ENCODE measurements at places on chromosomes 11 and 22.

- DNase-seq, result no peak
These were observed 49.2 kb downstream of the CD6 start for GRCh38 chr11:61020551-61021235.

- DNase-seq, result no peak
These were observed 12.3 kb downstream of the SLC1A2 start for GRCh38 chr11:35407041-35407440.

DNA sequence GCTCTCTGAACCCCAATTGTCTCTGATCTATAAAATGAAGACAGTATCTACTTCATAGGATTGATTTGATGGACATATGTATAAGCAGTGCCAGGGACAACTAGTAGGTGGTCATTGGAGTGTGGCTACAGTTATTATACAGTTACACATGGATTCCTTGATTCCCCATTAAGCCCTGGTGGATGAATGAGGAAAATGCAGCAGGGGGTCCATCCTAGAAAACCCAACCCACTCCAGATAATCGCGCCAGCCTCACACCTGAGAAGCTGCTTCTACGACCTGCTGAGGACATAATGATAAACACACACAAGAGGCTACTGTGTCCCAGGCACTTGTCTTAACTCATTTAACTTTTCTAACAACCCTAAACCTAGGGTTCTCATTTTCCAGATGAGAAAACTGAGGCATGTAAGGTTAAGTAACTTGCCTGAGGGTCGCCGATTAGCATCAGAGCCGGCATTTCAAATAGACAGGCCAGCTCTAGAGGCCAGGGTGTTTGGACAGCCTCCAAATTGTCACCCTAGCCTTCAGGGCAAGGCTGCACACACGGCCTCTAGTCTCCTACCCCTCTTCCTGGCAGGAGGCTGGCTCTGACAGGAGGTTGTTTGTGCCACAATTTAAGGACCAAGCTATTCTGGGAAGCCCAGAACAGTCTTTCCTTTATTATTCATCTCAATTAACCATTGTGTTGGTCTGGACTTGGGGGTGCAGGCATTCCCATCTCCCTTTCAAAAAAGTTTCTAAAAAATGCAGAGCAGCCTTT, 3.8 kb upstream of the C11orf91 start:
- DNase-seq, result no peak

GRCh38 chr11:96260067-96260511, 82.9 kb downstream of the MAML2 start:
- no peak for DNase-seq

GRCh38 chr11:37762079-37762478, 1164.0 kb upstream of the RAG2 start:
- DNase-seq, result no peak

- DNase-seq, result no peak
These were observed 171.0 kb upstream of the ARHGAP20 start for GRCh38 chr11:110883256-110883655.

GRCh38 chr11:111765320-111765983, 737 bp downstream of the PPP2R1B start:
- DNase-seq, result no peak

GRCh38 chr22:30335236-30335635, 8.5 kb upstream of the TBC1D10A start:
- no peak for DNase-seq

DNA sequence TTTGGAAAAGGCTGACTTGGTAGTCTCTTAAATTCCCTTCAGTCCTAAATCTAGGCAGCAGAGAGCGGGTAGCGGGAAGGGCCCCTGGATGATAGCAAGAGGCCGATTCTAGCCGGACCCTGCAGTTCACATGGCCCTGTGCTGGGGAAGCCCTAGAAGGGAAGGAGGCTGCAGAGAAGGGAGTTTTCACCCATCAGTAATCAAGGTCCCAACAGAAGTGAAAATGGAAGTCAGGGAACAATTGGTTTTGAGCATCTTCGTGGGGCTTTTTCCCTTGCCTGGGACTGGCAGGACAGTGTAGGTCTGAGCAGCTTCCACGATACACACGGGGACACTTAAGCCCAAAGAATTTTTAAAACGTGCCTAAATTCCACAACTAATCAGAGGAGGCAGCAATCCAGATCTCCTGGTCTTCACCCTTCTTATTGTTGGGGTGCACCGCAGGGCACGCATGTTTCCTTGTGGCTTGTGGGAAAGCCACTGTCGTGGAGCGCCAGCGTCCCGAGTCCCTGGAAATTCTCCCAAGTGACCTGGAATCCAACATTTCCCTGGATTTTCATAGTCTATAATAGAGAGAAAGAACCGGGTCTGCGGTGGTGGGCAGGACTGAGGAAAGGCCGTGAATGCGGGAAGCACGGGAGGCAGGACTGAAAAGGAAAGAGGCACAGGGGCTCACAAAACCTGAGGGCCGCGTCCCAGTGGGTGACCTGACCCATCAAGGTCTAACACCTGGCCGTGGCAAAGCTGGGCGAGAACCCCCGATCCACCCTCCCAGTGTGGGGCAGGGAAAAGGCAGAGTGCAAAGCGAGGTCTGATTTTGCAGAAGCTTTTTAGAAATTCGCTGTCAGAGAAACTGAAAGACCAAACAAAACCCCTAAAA, 846 bp upstream of the OAF start:
- no peak for DNase-seq

- DNase-seq, result no peak
These were observed 26.2 kb downstream of the PPFIA1 start for GRCh38 chr11:70296681-70297080.

DNA sequence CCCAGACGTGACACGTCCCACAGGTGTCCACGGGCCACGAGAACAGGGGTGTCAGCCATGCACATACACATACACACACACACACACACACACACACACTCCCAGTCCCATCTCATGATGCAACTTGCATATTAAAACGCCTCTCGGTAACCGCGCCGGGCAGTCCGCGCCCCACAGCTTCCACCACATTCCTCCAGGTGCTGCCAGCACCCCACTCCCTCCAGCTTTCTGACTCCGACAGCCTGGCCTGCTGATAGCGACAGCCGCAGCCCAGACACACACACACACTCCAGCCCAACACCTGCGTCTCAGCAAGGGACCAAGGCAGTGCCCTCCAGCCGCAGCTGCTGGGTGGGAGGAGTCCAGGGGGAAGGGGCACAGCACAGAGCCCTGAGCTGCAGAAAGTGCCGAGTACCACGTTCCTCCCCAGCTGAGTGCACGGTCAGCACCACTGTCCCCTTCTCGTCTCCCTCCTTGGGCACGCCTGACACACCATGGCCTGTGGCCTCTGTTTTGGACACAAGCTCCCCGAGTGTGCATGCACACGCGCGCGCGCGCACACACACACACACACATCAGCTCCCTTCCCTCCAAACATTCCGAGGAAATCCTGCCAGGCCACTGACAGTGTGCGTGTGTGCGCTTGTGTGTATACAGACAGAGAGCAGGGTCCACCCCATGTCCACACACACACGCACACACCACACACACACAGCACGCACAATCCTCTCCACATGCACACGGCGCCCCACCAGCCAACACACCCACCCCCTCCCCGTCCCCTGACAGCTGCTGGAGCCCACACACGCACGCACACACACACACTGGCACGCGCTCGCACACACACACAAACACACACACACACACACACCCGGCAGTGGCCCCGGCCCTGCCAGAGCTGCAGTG, 1.2 kb downstream of the ELFN2 start:
- DNase-seq, result no peak

DNA sequence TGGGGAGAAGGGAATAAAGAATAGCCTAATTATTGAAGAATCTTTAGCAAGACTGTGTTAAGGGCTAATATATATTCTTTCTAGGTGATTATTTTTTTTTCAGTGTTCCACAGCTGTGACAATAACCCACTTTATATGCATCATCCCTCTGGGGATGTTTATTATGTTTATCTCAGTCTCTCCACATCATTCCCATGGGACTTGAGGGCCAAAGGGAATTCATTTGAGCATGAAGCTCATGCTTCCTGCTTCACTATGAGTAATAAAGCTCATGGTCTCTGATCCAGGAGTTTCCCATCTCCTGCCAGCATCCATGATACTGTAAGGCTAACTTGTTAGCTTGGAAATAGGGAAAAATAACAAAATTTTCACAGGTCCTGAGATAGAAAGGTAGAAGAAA, 1888.4 kb downstream of the LRRC4C start:
- no peak for DNase-seq

- DNase-seq, result no peak
These were observed 65.3 kb downstream of the CELSR1 start for GRCh38 chr22:46471901-46472721.

DNA sequence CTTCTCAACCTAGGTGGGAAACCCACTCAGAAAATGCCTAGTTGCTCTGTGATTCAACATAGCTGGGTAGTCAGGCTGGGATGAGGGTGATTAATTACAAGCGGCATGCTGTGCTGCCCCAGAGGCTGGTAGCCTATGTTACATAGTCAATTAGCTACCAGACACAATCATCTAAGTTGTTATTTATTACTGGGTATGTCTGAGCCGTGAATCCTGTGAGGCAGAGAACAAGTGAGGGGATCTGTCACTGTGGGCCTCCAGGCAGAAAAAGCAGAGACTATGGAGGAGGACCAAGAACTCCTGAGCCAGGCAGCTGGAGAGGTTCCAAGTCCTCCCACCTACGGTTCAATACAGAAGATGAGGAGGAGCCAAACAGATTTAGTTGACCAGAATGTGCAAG, 186.6 kb upstream of the BDNF start:
- no peak for DNase-seq

DNA sequence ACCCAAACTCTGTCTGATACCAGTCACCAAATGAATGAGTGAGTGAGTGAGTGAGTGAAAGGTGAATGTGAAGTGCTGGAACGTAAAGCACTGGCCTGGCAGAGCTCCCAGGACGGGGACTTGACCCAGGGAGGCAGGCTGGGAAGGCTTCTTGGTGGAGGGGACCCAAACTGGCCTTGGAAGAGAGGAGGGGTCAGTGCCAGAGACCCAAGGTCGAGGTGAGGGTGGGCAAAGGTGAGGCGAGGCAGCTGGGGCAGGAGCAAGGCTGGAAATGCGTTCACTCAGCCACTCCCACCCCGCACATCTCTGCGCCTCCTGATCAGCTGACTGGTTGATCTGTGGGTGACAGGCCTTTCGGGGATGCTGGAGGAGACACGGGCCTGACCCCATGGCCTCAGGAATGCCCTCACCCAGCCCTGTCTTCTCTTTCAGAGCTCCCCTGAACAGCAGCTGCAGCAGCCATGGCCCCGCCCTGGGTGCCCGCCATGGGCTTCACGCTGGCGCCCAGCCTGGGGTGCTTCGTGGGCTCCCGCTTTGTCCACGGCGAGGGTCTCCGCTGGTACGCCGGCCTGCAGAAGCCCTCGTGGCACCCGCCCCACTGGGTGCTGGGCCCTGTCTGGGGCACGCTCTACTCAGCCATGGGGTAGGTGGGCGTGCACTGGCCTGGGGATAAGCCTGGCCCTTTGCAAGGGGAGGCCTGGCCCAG, 7.6 kb downstream of the TSPO start:
- no peak for DNase-seq

- no peak for DNase-seq
These were observed 47.5 kb upstream of the ME3 start for GRCh38 chr11:86719781-86720463.

DNA sequence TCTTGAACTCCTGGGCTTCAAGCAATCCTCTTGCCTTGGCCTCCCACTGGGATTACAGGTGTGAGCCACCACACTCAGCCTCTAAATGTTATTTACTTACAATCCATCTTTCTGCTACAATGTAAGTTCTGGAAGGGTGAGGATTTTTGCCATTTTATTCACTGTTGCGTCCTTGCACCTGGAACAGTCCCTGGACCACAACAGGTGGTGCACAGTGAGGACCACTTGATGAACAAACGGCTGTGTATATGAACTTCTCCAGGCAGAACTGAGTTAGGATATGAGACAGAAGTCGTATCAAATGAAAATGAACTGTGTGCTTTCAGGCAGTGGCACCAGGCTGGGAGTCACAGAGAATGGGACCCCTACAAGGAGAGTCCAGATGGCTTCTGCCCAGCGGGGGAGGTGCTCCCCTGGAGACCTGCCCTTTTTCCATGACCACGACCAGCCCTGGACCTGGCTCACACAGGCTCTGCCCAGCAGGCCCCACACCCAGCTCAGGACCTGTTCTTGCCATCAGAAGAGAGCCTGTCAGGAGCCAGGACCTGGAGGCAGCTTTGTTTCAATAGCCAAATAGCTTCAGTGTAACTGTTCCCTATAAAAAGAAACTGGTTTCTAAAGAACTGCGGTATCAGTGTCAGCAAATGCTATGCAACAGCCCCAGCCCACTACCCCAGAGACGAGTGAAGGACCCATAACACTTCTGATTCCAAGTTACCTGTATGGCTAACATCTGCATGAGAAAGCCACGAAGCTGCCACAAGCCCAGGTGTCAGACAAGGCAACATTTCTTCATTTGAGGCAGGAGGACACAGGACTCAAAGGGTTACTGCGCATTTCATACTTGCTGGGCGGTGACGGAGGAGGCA, 104.9 kb downstream of the MICAL3 start:
- no peak for DNase-seq

- no peak for DNase-seq
These were observed 75.9 kb downstream of the LDLRAD3 start for GRCh38 chr11:36019722-36020121.

- DNase-seq, result no peak
These were observed 402.4 kb upstream of the LRRC4C start for GRCh38 chr11:41861838-41862237.

GRCh38 chr11:93740031-93740729, 1.1 kb downstream of the TAF1D start:
- no peak for DNase-seq

Measured in NCI-H2081 treated with DMSO at 0.1 percent for 48 hours (cell line).